ENCODE measurements at places on chromosomes 6 and 20. TPM values are rescaled to one million over a fixed set of nuclear protein-coding genes. Genes with fewer than 3 reads are reported as not detected.

Gene SPATA25
- 3.5 TPM for polyA plus RNA-seq

- no peak for DNase-seq
Measured at GRCh38 chr6:84243240-84243639, 15.8 kb upstream of the CEP162 start.

DNA sequence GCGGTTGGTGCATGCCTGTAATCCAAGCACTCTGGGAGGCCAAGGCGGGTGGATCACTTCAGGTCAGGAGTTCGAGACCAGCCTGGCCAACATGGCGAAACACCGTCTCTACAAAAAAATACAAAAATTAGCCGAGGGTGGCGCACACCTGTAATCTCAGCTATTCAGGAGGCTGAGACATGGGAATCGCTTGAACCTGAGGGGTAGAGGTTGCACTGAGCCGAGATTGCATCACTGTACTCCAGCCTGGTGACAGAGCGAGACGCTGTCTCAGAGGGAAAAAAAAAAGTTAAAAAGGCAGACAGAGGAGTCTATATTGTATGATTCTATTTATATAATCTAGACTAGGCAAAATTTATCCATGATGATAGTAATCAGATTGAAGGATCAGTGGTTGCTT, 27.3 kb upstream of the PLCG1 start:
- DNase-seq = no peak

DNA sequence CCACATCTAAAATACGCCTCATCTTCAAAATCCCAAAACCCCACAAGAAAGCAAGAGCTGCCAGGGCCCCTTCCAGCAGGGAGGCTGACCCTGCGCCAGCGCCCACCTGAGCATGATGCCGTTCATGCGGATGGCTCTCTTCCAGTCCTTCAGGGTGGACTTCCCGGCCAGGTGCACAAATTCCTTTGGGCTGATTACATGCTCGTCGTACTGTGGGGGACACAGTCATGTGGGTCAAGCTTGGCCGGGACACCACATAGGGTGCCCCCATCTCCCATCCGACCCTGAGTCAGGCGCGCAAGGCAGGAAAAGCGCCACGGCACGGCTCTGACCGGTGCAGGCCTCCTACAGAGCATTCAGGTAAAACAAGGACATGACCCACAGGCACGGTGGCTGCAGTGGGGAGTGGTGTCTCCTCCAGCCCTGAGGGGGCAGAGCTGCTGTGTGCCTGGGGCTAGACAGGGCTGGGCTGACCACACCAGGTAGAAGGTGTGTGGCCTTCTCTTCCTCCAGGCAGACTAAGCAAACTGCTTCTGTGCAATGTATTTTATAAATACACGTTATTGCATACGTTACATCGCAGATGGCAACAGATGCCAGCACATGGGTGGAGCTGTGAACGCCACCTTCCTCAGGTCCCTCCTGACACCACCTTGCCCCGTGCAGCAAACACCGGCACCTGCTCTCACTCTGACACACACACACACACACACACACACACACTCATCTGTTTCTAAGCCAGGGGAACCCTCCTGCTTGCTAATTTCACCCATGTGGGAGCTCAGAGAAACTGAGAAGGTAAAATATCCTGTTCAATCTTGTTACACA, 23.8 kb upstream of the HELZ2 start:
- no peak for DNase-seq

Gene PPIL6
- 14.9 TPM for polyA plus RNA-seq

- no peak for DNase-seq
Measured at GRCh38 chr6:73631849-73632248, 21.9 kb downstream of the SLC17A5 start.

DNA sequence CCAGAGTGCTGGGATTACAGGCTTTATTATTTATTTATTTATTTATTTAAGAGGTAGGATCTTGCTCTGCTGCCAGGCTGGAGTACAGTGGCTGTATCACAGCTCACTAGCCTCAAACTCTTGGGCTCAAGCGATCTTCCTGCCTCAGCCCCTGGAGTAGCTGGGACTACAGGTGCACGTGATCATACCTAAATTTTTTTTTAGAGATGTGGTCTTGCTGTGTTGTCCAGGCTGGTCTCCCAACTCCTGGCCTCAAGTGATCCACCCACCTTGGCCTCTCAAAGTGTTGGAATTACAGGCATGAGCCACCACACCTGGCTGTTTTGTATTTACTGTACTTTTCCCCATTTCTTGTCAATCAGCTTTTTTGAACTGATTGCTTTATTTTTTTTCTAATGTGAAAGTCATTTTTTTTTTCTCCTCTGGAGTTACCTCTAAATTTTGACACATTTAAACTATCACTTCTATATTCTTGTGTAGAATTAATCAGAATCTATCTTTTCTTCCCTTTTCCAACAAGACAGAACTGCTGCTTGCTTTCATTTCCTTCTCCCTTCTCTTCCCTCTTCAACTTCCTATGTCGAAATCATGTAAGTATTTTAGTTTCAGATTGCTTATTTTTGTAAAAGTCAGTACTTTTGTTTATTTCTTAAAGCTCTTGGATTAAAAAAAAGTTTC, 12.0 kb downstream of the PANK2 start:
- no peak for DNase-seq

Gene PDYN
- polyA plus RNA-seq = 0.55 TPM

GRCh38 chr20:11320033-11320432, 597.7 kb upstream of the BTBD3 start:
- DNase-seq = no peak

DNA sequence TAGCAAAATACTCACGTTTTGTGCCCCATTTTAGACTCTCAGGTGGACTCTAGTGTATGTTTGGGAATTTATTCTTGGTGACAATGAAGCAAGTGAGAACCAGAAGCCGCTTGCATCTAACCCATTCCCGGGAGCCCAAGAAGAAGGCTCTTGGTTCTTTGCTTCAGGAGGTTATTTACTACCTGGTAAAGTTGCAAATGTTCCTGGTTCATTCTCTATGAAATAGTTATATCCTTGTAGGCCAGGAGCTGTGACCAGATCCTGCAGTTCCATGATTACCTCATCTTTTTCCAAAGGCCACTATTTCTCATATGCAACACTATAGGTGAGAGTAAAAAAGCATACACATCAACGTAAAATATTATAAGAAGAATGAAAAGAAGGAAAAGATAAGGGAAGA, 60.9 kb upstream of the FABP7 start:
- no peak for DNase-seq

Gene HSPA1L
- 3.7 TPM for polyA plus RNA-seq

DNA sequence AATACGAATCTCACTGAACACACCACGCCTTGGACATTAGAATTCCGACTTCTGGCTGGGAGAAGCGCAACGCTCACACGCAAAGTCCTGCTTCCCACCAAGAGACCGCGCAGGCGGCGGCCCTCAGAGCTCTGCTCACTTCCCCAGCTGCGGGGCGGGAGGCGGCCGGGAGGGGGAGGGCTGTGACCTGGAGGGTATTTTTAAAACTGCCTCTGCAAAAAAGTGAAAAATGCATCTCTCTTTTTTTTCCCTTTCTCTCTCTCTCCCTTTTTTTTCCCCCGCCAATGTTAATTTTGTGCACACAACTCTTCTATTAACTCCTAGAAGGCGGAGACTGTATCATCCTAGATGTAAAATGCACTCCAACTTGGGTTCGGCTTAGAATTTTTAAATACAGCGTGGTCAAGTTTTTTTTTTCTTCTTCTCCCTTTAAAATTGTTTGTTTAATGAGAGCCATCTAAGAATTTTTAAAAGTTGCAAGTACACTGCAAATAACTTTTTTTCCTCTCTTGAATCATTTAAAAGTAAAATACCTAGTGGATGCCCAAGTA, 66.4 kb downstream of the STX11 start:
- no peak for DNase-seq

Data from renal pelvis (tissue), 12 donors.